HCT116 (cell line): ENCODE measurements at places on chromosomes 3 and 15.

GRCh38 chr3:171173736-171174135 lies 147.2 kb upstream of the SLC2A2 start:
- DNase-seq, result no peak

GRCh38 chr3:8385848-8386620 lies 115.6 kb upstream of the LMCD1 start:
- no peak for DNase-seq

DNA sequence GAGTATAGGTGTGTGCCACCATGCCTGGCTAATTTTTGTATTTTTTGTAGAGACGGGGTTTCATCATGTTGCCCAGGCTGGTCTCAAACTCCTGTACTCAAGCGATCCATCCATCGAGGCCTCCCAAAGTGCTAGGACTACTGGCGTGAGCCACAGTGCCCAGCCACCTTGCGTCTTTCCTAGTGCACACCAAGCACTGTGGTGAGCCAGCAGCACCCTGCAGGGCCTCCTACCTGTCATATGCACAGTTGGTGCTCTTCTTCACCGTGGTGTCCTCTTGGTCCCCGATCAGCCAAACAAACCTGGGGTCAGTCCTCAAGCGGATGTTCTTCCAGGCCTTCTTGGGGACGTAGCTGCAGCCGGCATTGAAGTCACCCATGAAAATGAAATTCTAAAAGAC lies 13.2 kb downstream of the DNASE1L3 start:
- DNase-seq, result no peak

GRCh38 chr3:160413613-160414248 lies 14.3 kb downstream of the SMC4 start:
- peak; percentile 60 for DNase-seq

DNA sequence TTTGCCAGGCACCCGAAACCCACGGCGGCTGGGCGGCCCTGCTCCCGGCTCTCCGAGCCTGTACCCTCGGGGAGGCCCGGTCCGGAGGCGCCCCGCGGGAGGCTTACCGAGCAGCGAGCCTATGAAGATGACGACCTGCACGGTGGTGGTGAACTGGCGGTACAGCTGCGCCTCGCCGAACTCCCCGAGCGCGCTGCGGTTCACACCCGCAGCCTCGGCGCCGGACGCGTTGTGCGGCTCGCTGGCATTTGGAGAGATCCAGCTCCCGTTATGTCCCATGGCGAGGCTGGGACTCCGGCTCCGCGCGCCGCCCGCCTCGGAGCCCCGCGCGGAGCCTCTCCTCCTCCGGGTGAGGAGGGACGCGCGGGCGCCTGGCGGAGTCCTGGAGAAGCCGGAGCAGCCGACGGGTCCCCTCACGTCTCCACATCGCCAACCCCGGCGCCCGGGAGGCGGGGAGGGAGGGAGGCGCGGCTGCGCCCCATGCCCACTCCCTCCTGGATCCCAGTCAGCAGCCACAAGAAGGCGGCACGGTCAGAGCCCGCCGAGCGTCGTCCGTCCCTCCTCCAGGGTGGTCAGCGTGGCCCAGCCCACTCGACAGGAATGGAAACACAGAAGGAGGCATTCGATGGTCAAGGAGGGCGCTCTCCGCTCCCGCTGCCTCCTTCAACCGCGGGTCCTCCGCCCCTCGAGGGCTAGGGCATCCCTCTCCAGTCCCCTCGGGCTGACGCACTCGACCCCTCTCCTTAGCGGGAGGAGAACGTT lies at the start of gene GPR176:
Gene GPR176 (minus strand): TSS at position 519 of the 762 bp plus-strand sequence. CDS start 240 bp downstream, at position 279.
- no peak for DNase-seq

- DNase-seq, result no peak
Observed at GRCh38 chr3:195040094-195040493, 230.9 kb downstream of the XXYLT1 start.

DNA sequence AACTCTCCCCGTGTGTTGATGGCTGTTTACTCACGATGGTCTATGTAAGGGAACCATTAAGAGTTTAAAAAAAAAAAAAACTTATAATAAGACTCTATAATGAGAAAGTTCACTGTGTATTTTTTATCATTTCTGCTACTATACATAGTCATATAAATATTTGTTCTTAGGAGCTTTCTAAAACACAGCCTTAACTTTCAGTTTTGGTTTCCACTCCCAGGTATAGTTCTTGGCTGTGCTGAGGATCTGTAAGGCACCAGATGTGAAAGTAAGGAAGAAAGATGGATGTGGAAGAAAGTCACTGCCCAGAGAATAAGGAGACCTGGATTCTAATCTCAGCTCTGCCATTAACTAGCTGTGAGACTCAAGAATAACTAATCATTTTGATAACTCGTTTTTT lies 101.9 kb upstream of the THBS1 start:
- DNase-seq, result no peak

DNA sequence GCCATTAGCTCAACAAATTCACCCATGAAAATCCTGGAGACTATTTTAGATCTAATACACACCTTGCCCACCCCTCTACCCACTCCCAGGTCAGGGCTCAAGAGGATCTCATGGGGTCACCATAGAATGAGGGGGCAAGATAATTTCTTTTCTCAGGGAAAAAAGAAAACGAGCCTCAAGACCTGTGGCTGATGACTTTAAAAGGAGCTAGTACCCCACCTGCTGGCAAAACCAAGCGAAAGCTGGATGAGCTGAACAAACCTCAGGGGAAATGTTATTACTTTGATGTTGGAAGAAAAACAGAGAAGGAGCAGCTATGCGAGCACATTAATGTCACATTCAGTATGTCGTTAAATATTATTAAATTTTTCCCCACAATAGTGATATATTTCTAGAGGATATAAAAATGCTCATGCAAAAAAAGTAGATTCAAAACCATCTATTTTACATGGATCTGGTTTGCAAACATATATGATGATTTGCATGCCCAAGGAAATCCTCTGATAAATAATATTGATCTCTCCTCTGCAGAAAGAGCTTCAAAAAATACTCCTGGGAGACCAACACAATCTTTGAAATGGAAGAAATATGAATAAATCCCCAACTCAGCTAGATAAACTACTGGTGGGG lies 37.7 kb downstream of the PLD1 start:
- peak; percentile 52 for DNase-seq

- no peak for DNase-seq
Observed at GRCh38 chr15:74838746-74839525, 4.0 kb downstream of the ULK3 start.

DNA sequence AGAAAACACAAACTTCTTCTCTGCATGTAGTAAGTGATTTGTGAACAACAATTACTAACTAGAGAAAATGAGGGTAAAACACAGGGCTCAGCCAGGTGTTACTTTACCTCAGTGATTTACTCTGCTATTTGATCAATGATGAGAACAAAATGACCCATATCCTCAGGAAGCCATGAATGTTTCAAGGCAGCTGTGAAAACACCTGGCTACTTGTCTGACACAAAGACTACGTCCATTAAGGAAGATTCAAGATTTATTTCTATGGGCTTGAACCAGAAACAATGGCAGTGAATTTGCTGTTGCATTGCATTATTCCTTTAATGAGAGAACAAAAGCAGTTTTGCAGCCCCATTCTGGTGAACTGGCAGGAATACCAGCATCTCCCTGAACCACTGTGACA lies 374.6 kb upstream of the ARL6 start:
- DNase-seq, result no peak

GRCh38 chr3:186540835-186541226 lies 3.3 kb downstream of the CRYGS start:
- peak; percentile 1 for DNase-seq

- DNase-seq, result no peak
Observed at GRCh38 chr3:135448520-135448919, 517.0 kb upstream of the PPP2R3A start.

GRCh38 chr3:39413691-39414420 lies 7.3 kb downstream of the RPSA start:
- no peak for DNase-seq

DNA sequence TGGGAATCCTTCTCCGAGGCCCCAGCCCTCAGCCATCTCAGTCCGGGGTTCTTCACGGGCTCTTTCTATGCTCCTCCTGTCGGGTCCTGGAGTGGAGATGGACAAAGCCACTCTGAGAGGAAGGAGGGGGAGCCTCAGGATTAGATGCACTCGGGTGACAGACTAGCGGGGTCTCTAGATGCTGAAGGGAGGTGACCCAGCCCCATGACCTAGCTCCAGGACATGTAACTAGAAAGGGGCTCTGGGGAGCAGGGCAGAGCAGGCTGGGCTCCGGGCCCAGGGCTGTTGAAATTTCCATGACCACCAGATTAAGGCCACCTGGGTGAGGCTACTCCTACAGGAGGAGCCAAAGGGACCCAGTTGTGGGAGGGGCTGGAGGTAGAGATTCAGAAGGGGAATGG lies 14.8 kb upstream of the SKIC8 start:
- DNase-seq, result no peak

DNA sequence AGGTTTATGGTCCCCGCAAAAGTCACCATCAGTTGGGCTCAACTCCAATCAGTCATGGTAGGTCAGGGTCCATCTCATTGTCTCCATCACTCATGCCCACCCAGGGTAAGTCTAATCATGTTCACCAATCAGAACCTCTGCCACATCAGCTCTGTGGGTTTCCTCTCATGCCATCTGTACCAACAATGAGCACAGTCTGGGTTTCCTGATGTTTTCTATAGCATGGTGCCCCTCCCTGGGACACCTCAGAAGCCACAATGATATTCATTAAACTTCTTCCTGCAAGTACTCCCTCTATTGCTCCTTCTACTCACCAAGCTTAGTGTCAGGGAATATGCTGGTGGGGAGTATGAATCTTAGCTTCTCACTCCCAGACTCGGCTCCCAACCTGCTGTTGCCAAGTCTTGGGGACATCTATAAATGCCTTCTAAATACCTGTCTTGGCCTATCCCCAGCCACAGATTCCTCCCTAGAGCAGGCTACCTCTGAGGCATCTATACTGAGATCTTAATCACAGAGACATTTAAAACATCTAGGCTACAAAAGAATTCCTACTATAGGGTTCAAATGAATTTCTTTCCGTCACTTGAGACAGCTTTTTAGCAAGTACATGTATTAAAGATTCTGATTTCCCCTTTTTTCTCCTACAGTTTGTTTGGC lies 5.0 kb upstream of the CCR2 start:
- DNase-seq, result no peak

DNA sequence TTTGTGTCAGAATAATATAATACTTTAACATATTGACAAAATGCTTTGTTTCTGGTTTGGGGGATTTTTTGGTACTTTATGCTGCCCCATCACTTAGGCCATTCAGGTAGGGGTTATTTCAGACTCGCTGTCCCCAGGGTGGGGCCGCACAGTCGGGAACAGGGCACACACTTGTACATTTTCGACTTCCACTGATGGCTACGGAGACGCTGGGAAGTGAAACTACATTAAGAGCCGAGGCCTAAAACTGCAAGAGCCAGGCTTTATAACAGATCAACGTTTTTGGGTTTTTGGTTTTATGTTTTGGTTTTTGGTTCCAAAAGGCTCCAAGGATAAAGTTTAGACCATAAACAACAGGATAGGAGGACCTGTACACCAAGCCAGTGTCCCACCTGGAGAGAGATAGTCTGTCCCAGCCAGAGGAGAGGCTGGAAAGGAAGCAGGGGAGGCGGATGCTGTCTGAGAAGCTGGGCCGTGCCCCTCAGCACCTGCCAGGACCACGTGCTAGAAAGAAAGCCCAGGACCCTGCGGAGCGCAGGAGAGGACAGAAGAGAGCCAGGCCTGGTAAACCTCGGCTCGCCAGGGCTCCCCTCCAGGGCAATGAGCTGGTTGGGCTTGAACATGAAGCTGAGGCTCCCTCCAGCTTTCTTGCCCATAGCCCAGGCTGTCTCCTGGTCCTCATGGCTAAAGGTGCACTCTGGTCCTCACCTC lies 111.7 kb downstream of the CHSY1 start:
- DNase-seq, result no peak

DNA sequence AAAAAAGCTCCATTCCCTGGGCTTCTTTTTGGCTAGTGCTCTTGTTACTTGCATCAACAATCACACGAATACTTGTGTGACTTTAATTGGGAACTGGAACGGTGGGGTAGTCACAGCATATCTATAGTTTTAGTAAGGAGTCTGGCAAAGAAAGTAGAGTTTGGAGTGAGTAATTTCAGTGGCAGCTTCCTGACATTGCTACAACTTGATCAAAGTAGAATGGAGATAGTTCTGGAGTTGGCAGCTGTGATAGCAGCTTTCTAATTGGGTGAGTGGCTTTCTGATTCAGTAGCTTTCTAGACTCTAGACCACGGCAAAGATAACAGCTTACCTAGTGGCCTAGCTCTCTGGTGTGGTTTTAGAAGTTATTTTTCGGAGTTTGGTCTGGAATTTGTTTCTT lies 475.0 kb downstream of the TUSC7 start:
- no peak for DNase-seq

GRCh38 chr3:141737093-141737492 lies 1.0 kb upstream of the RNF7 start:
- no peak for DNase-seq

DNA sequence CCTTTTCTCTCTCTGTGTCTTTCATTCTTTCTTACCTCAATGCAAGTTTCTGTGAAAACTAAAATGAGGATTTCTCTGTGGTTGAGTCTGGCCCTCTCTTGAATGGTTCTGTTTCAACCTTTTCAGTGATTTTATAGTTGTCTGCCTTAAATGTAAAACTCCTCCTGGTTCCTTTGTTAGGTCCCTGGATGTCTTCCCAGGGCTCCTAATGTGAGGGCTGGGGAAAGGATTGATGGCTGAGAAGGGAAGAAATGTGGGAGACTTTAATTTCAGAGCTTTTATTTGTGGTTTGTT lies 90.6 kb upstream of the GRM7 start:
- no peak for DNase-seq

GRCh38 chr3:134677987-134678308 lies 27.1 kb upstream of the KY start:
- DNase-seq, result no peak

DNA sequence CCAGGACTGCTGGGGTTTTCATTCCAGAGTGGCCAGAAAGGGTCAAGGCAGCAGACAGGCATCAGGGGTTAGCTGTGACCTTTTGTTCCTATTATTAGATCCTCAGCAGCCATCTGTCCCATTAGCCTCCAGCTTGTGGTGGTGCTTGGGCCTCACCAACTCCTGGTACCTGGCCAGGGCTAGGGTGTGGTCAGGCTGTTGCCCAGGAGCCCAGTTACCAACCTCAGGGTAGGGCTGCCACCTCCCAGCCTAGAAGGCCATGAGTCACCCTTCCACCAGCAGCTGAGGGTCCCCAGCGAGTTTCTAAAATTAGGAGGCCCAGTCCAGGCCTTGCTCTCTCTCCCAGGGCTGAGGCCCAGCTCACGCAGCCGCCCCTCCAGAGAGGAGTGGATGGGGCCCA lies 12.2 kb downstream of the TMEM43 start:
- no peak for DNase-seq

- DNase-seq, result no peak
Observed at GRCh38 chr3:131067983-131068382, 41.3 kb downstream of the NEK11 start.

- no peak for DNase-seq
Observed at GRCh38 chr3:66492071-66492470, 8.8 kb downstream of the LRIG1 start.
